Ureter (tissue), 1 donor: ENCODE measurements at places on chromosomes 2 and 18.
A peak's percentile ranks its signal among the peaks of the same experiment; 100 is the strongest.

- no peak for DNase-seq
These were observed 35.6 kb downstream of the PPP3R1 start for GRCh38 chr2:68216454-68217310.

DNA sequence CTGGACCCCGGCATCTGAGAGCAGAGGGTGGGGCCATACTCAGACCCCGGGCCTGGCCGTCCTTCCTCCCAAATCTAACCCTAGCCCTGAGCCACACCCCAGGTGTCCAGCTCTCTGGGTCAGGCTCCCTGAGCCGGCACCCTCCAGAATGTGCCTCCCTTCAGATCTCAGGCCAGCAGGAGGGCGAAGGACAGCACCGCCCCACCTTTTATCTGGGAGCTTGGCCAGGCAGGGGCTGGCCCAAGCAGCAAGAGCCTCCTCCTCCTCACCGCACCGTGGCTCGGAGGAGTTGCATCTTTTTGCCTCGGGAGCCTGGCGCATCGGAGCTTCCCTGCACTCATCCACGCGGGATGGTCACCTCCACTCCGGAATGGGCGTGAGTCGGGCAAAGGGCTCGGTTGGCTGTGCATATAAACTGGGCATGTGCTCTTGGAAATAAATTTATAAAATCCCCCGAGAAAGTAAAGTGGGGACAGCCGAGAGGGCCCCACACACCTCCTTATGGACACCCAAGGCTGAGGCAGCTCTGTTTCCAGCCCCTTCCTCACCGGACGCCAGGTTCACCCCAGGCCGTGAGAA, 69.1 kb upstream of the CTDP1 start:
- DNase-seq, result no peak

- DNase-seq, result no peak
These were observed 3.8 kb downstream of the CD207 start for GRCh38 chr2:70831861-70832260.

DNA sequence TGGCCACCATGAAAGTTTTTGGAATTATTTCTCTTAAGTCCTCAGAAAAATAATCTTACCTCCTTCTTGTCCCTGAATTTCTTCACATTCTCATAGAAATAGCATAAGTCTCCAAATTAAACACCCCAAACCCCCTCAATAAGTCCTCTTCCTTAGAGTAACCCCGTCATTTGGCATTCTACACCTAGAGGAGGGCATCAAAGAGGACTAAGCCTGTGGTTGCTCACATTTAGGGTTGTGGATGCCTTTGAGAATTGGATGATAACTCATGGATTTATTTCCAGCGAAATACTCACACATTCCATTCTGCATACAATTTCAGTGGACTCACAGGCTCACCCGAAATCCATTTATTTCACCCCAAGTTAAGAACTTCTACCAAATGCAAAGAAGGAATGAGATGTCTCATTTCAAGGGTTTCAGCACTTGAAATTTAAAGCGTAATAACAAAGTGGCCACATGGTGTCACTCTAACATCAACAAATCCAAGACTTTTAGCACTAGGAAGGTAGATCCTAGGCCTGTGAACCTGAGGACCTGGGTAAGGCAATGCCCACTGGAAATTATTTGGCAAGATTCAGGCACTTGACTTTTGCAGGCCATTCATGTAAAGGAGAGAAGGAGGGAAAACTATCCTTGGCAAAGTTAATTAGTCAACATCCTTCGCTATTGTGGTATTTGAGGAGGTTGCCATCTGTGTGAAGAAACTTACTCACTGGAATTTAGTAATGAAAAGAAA, 24.6 kb downstream of the DYTN start:
- DNase-seq, result no peak

- no peak for DNase-seq
These were observed 402.6 kb downstream of the EIPR1 start for GRCh38 chr2:2974982-2975381.

- DNase-seq, result peak; percentile 36
These were observed 21.6 kb downstream of the MBP start for GRCh38 chr18:77110936-77111335.

- no peak for DNase-seq
These were observed 60.0 kb downstream of the RBMS1 start for GRCh38 chr2:160433466-160434140.

GRCh38 chr2:158741625-158742024, 53.5 kb upstream of the DAPL1 start:
- DNase-seq, result no peak

- DNase-seq, result no peak
These were observed 650.8 kb downstream of the DCDC2C start for GRCh38 chr2:4354164-4354563.

GRCh38 chr2:61714210-61714609, 139.7 kb downstream of the FAM161A start:
- no peak for DNase-seq

GRCh38 chr2:129465045-129465444, 514.4 kb upstream of the RAB6C start:
- no peak for DNase-seq

DNA sequence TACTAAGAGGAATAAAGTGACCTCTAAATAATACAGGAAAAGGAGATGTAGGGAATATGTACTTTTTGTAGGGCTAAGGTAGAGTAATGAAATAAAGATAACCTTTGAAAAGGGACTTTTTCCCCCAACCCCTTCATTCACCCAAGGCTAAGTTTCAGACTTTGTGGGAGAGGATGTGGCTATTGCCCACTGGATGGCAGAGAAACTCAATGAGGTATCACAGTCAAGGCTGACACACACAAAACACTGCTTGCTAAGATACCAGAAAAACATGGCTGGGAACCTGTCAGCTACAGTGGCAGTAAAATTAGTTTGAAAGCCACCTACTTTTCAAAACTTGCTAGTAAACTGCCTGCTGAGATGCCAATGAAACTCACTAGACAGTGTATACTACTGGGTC, 158.8 kb upstream of the WDSUB1 start:
- DNase-seq, result no peak

DNA sequence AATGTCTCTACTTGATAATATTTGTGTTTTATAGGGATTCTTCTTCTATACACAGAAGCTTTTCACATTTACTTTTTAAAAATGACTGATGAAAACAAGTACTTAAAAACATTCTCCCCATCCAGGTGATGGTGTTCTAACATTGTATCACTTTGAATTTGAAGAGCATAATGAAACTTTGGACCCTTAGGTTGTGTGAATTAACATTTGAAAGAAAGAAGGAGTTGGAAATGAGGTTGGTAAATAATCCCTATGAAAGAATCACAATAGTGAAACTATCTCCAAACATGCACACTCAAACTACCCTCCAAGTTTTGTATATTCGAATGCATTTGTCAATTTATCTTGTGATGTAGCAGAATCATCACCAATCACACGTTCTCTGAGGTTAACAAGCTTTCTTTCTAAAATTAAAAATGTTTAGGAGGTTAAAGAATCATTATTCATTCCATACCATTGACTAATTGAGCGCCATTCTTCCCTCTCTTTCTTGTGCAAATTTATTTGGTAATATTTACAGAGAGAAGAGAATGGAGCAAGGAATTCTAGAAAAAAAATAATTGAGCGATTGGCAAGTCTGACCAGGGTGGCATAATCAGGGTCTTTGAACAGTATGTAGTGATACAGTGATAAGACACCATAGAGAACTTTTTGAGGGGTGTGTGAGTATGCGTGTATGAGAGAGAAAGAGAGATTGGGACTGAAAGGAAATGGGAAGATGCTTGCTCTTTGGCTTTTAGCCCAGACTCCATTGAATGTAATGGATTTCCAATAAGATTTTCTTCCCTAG, 260.0 kb upstream of the NRXN1 start:
- no peak for DNase-seq

DNA sequence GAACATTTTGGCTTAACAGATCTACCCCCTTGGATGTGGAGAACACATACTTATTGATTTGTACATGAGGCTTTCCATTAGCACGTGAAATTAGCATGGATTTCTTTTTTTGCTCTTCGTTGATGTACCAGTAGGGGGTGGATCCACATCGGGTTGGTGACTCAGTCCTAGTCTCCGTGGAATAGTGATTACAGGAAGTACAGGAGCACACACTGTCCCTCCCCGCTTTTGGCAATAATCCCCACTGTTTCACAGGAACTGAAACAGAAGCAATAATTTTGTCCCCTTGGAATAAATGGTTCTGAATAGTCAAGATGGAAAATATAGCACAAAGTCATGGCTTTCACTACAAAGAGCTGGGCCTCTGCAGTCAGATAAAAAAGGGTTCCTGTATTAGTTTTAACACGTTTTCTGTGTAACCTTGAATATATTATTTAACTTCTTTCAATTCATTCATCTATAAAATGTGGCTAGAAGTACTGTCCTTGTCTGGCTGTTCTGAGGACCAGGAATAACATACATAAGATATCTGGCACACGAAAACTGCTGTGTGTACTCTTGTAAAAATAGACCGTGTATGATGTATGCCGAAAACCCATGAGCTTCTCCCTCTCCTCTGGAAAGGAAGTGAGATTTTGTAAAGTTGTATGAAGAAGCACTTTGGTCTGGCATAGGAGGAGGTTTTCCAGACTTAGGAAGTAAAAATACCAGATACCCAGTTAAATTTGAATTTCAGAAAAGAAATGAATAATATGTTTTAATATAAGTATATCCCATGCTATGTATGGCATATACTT, 229.2 kb downstream of the GALR1 start:
- DNase-seq, result peak; percentile 47

DNA sequence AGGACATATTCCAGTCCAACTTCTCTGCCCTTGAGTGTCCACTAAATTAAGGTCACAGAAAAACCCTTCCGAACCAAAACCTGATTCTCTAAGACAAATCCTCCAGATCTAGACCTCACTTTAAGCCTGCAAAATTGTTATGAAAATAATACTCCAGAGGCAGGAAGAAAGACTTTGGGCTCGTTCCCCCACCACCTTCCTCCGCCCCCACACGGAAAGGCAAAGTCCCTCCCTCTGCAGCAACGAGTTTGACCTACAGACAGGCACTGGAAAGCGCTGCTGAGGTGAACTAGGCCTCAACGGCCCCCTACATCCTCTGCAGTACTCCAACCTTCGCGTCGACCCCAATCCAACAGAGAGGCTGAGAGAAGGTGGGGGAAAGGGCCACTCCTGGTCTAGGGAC, 808 bp downstream of the ATP5MC3 start:
- DNase-seq, result peak; percentile 52

- no peak for DNase-seq
These were observed 10.1 kb downstream of the SP9 start for GRCh38 chr2:174344716-174345461.

GRCh38 chr2:179248024-179248348, 16.6 kb downstream of the SESTD1 start:
- no peak for DNase-seq

DNA sequence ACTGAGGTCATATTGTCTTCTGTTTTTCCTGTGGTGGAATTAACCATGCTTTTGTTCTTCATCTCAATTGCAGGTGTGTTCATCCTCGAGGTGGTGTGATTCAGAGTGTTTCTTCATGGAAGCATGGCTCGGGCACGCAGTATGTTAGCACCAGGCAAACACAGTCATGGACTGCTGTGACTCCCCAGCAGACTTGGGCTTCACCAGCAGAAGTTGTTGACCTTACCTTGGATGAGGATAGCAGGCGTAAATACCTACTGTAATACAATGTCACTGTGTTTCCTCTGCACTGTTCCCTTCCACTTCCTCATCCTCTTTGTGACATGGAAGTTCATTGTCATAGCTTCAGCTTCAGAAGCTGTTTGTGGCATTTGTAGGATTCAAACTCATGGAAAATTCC, 158.7 kb downstream of the HAUS1 start:
- DNase-seq, result no peak

GRCh38 chr2:85540133-85540648, 1.2 kb downstream of the MAT2A start:
- DNase-seq, result no peak

DNA sequence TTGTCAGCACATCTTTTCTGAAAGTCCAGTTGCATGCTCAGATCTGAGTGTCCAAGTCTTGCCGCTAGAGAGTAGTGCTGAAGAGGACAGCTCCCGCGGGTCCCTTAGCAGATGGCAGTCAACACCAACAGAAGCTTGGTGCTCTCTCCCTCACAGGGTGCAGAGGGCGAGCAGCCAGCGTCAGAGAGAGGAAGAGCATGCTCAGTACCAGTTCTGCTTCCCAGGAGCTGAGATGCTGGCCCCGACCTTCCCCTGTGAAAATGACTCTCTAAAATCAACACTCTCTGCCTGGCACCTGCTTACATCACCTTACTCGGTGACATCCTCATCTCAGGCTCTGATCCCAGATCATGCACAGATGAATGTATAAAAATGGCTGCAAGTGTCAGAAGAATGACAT, 86.0 kb upstream of the TWIST2 start:
- DNase-seq, result no peak

- no peak for DNase-seq
These were observed 817.1 kb upstream of the FSHR start for GRCh38 chr2:49971453-49971852.

DNA sequence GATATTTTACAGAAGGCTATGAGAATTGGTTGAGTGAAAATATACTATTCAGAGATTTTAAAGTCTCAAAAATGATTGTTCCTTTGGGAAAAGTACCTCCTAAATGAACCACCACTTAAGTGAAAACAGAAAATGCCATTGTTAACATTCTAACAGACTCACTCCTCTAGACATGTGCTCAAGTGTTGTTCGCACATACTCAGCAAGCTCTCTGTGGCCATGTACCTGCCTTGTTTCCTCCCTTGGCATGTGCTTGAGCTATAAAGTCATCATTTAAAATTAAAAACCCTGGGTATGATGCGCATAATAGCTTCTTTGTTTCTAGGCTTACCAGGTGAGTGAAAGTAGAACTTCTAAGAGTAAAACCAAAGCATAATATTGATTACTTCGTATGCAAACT, 343.2 kb upstream of the VRK2 start:
- no peak for DNase-seq

DNA sequence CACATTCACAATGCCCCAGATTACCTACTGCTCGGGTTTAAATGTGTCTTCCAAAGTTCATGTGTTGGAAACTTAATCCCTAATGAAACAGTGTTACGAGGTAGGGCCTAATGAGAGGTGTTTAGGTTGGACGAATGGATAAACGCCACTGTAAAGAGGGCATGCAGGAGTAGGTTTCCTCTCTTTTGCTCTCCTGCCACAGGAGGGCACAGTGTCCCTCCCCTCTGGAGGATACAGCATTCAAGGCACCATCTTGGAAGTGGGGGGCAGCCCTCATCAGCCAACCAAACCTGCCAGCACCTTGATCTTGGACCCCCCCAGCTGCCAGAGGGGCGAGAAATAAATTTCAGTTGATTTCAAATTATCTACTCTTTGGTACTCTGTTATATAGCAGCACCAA, 103.5 kb downstream of the TSHZ1 start:
- DNase-seq, result no peak

GRCh38 chr2:6810961-6811360, 54.7 kb downstream of the CMPK2 start:
- no peak for DNase-seq

- DNase-seq, result no peak
These were observed 178.5 kb downstream of the ERBB4 start for GRCh38 chr2:212360068-212360460.
